ENCODE measurements at places on chromosomes 1 and 21.

- DNase-seq = no peak
Measured at GRCh38 chr1:30793209-30793608, 35.6 kb upstream of the LAPTM5 start.

- no peak for DNase-seq
Measured at GRCh38 chr1:183218971-183219615, 33.0 kb downstream of the LAMC2 start.

DNA sequence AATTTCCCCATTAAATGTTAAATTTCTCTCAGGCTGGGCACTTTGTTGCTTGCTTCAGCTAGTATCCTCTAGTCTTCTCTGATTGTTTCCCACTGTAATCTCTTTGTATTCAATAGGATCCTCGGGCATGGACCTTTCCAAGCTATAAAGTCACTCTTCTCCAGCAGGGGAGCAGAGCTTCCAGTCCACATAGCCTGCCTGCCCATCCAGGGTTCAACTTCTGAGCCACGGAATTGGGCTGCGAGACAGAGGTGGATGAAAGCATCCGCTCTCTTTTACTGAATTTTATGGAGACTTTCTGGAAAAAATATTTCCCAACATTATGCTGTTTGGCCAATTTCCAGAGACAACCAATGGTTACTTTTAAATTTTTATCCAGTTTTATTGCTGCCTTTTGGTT lies 1.1 kb upstream of the CFHR5 start:
- DNase-seq = no peak

- no peak for DNase-seq
Measured at GRCh38 chr1:191541758-191542157, 616.5 kb upstream of the RGS18 start.

- peak; percentile 59 for DNase-seq
Measured at GRCh38 chr1:209318181-209319056, 265.1 kb upstream of the CAMK1G start.

GRCh38 chr21:44377201-44377921 lies 23.9 kb downstream of the TRPM2 start:
- no peak for DNase-seq

GRCh38 chr1:156578055-156578454 lies 1.5 kb upstream of the TTC24 start:
- DNase-seq = no peak

DNA sequence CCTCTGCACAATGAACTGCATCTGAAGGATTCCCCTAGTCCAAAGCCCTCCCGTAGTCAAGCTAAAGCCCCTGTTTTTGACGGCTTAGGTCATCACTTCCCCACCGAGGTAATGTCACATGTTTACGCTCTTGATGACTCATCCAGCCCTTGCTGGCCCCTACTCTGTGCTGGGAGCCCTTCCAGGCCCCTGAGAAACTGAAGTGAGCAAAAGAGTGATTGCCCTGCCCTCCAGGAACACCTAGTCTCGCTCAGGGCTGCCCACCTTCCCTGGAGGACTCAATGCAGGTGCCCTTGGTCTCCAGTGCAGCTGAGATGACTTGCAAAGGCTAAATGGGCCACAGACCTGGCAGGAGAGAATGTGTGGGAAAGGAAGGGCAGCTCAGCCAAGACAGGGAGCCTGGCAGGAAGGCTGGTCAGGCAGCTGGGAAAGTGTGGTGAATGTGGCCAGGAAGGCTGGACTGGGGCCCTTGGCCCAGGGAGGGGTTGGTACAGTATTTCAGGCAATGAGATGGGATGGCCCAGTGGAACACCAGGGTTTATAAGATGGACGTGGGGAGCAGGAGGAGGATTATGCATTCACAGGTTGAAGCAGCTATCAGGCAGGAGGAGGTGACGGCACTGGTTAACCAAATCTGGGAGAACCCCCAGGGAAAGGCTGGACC lies 345.6 kb downstream of the NPHP4 start:
- no peak for DNase-seq

- peak; percentile 84 for DNase-seq
Measured at GRCh38 chr1:181101581-181102226, 13.2 kb downstream of the IER5 start.

DNA sequence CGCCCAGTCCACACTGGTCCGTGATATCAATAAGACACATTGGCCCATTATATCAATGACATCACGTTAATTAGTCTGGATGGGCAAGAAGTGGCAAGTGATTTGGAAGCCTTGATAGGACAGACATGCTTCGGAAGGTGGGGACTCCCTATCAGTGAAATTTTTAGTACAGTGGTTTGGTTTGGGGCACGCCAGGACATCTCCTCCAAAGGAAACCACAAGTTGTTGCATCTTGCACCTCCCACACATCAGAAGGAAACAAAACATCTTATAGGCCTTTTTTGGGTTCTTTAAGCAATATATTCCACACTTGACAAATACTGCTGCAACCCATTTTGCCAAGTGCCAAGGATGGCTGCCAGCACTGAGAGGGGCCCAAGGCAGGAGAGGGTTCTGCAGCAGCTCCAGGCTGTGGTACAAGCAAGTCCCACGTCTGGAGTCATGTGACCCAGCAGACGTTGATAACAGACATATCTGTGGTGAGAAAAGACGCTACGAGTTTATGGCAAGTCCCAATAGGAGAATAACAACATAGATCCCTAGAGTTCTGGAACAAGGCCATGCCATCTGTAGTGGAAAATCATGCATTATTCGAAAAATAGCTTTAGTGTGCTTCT lies 95.3 kb upstream of the DISP3 start:
- DNase-seq = no peak

- DNase-seq = no peak
Measured at GRCh38 chr1:92853299-92853698, 21.5 kb downstream of the RPL5 start.

DNA sequence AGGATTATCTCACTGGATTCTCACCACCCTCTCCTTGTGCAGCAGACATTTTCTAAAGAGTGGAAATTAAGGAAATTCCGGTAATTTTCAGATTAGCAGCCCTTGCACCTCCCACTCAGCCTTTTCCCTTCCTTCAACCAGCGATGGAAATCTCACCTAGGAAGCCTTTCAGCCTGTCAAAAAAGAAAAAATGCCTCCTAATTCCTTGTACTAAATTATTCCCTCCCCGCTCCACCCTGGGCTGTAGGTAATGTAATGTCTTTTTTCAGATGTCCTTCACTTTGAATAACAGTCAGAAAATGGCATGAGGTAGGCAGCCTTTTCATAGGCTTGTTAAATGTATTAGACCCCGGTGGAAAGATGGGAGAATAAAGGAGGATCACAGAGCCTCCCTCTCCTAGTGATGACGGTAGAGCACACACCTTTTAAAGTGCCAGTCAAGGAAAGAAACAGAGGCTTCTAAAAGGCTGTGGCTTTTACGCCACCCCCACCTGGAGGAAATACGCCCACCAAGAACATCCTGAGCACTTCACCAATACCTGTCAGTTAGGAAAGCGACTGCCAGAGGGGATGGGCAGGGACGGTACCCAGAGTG lies 62.8 kb upstream of the NEK2 start:
- no peak for DNase-seq

DNA sequence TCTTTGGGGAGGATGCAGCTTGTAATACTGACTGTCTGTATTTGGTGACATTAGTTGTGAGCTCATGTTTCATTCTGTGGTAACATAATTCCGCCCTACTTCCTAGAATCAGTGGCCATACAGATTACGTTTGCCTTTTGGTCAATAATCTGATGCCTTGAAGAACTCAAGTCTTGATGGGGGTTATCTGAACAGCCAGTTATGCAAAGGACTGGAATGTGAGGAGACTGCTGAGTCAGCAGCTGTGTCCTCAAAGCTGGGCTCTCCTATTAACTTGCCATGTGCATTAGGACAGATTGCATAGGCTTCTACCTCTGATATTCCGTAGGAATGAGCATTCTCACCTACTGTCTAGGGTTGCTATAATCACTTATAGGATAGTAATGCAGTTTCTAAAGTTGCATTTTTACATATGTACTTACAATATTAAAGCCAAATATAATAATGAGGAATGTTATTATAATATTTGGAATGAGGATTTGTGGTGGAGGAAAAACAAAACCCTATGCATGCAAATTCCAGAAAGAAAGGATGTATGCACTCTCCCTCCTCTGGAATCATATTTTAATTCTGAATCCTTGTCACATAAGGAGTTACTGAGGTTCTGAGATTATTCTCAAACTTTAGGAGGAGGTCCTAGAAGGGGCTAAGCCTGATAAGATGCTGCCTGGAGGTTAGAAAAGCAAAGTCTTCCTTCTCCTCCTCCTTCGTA lies 116.0 kb downstream of the NOS1AP start:
- no peak for DNase-seq

DNA sequence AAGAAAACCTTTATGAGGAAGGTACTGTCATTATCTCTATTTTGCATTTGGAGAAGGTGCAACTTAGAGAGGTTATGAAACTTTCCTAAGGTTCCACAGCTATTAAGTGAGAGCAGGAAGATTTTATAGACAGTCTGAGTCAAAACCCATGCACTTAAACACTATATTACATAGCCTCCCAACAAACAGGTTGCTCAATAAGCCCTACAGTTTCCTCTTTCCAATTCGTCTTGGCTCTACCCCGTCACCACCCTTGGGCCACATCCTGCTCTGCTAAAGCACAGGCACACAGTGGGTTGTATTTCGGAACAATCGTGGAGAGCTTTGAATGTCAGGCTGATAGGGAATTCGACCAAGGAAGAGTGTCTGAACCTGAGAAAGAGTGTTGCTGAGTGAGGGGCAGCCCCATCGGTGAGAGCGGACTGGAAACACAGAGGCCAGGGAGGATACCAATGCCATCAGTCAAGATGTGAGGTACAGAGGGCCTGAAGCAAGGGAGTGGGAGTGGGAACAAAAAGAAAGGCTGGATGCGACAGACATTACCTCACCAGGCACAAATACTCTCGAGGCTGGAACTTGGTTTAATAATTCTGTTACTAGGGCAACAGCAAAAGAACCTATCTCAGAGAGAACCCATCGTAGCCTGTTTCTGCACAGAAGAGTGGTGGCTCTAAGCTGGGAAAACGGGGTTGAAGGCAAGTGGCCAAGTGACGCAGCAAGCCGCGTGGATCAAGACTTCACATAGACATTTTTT lies 6.3 kb upstream of the LRRC52 start:
- no peak for DNase-seq

GRCh38 chr21:34266351-34266750 lies 97.5 kb upstream of the KCNE2 start:
- DNase-seq = no peak

DNA sequence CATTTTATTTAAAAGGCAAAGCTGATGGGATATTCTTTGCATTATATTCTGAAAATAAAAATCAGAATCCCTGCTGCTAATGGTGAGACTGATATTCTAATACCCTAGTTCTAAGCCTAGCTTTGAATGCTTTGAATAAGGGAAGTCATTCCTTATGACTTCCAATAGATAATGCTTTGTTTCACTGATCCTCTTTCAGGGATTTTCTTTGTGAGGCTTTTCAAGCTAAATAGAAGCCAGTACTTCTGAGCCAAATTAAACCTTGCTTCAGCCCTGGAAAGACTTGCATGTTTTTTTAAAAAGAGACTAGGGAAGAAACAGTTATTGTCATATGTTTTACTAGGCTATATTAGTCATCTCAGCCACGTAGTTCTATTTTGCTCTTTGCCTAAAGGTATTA lies 68.5 kb upstream of the CACYBP start:
- no peak for DNase-seq

DNA sequence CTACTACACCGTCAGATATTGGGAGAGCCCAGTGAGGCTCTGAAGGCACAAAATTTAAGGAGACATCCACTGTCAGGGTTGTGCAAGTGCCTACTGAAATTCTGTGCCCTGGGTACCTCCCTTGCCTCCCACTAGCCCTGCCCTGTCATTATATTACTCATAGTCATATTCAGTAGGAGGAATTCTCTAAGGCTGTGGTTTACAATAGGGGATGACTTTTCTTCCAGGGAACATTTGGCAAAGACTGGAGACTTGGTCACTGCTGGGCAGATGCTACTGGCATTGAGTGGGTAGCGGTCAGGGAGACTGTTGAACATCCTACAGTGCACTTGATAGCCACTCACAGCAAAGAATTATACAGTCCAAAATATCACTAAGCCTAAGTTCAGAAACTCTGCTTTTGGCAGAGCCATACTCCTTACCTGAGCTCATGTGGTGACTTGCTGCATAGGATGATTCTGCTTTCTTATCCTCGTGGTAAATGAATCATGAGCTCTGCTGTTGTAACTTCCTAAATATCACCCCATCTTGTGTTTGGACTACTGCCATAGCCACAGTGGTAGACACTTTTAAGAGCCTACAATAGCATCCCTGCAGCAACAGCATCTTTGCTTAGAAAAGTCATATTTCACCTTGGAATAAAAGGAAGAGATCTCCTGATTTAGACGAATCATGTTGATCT lies 563.4 kb upstream of the PLXNA2 start:
- no peak for DNase-seq

DNA sequence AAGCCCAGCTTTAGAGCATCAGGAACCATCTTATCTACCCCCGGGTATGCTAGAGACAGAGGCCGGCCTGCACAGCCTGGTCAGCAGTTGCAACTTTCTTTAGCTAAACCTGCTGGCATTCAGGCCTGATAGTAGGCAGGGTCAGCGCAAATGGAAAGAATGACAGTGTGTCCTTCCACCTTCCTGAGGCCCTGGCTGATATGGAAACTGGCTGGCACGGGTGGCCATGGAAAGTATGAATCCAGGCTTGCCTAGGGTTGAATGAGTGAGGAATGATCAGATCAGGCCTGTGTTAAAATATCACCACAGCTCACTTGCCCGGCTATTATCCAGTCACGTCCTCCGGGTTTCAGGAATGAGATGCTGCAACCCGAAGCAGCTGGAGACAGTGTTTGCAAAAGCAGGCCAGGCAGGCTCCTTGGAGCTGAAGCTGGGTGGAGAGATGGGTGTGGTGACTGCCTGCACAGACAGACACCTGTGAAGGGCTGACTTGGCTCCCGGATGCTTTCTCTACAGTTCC lies 34.7 kb downstream of the RCAN1 start:
- peak; percentile 76 for DNase-seq

DNA sequence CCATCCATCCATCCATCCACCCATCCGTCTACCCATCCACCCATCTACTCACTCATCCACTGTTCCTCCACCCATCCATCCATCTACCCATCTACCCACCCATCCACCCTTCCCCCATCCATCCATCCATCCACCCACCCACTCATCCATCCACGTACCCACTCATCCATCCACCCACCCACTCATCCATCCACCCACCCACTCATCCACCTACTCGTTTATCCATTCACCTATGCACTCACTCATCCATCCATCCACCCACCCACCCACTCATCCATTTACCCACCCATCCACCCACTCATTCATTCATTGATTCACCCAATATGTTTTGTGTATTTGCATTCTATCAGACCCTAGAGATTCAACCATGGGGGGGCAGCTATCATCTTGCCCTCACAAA lies 27.2 kb downstream of the TNFRSF8 start:
- no peak for DNase-seq

- no peak for DNase-seq
Measured at GRCh38 chr1:64766429-64766828, 21.6 kb downstream of the RAVER2 start.

GRCh38 chr1:51716746-51717145 lies 99.9 kb downstream of the OSBPL9 start:
- DNase-seq = no peak

Measured in PC-9 (cell line).